ENCODE measurements at places on chromosomes 12 and 14.

GRCh38 chr12:52372216-52373154 lies 5.2 kb upstream of the KRT85 start:
- peaks cover 24% of the 10 kb centered on the region for H3K4me1 ChIP-seq
- H3K4me3 ChIP-seq: no peak overlapping the region
- peaks cover 18% of the 10 kb centered on the region for H3K27me3 ChIP-seq
- H3K36me3 ChIP-seq: peaks cover 2% of the 10 kb centered on the region
- DNase-seq: no peak

DNA sequence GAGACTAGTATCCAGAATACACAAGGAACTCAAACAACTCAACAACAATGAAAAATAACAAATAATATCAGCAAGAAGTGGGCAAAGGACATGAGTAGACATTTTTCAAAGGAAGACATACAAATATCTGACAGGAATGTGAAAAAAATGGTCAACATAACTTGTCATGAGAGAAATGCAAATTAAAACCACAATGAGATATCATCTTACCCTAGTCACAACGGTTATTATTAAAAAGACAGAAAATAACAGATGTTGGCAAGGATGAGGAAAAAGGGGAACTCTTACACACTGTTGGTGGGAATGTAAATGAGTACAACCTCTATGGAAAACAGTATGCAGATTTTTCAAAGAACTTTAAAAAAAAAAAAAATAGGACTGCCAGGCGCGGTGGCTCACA lies 20.4 kb downstream of the VWF start:
- H3K27ac ChIP-seq: no peak overlapping the region
- H3K4me3 ChIP-seq: no peak overlapping the region
- no peak for DNase-seq
- no peaks in the 10 kb centered on the region for H3K36me3 ChIP-seq

DNA sequence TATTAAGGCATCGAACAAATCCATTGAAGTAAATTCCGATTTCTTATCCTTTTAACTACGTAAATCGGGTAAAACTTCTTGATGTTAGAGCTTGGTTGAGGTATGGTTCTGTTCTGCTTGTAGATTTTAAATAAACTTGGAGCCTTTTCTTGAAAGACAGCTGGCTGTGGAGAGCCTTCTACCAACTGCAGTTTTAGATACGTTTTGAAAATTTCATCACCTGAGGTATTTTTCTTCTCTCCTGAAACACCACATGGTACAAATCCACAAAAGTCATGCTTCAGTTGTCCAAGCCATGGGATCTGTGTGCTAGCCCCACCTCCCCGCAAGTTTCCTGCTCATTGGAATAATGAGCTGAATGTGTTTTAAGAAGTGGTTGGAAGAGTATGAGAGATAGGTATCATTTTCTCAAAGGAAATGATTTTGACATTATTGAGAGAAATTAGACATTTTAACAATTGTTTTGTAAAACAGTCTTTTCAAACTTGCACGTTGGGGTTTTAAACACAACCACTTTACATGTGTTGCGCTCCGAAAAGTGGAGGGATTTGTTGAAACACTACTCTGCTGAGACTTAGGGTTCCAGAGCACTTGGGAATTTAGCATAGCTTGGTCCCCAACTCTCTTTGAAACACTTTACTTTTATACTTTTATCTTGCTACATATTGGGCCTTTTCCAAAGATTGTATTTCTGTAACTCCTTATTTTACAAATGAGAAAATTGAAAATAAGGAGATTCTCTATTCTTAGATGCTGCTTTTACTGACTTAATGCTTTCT lies 1.4 kb downstream of the PPM1A start:
- H3K4me3 ChIP-seq: peak overlapping the region; percentile 71
- H3K27me3 ChIP-seq: no peaks in the 10 kb centered on the region
- H3K27ac ChIP-seq: peak overlapping the region; percentile 56

DNA sequence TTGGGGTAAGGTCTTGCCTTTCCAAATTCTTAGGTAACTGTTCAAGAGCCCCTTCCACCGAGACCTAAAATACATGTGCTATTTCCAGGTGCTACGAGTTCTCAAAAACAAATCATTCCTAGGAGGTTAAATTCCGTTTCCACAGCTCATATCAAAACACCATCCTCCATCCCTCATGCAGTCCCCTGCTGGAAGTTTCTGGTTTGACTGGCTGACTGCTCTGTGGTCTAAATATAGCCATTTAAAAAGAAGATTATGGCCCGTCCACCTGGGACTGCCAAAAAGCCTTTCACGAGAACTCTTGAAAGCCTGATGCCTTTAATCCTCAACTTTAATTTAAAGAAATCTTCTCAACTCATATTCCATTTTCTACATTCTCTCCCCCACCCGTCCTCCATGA lies 201.5 kb upstream of the MYL2 start:
- no peak overlapping the region for H3K4me3 ChIP-seq
- no peaks in the 10 kb centered on the region for H3K36me3 ChIP-seq
- no peak for DNase-seq
- no peak overlapping the region for H3K27ac ChIP-seq

GRCh38 chr12:116708826-116709756 lies 28.8 kb downstream of the SPRING1 start:
- no peaks in the 10 kb centered on the region for H3K36me3 ChIP-seq
- peaks cover 14% of the 10 kb centered on the region for H3K4me1 ChIP-seq
- H3K27ac ChIP-seq: no peak overlapping the region
- H3K27me3 ChIP-seq: peaks cover 16% of the 10 kb centered on the region
- H3K4me3 ChIP-seq: peak overlapping the region; percentile 32
- no peak for DNase-seq

DNA sequence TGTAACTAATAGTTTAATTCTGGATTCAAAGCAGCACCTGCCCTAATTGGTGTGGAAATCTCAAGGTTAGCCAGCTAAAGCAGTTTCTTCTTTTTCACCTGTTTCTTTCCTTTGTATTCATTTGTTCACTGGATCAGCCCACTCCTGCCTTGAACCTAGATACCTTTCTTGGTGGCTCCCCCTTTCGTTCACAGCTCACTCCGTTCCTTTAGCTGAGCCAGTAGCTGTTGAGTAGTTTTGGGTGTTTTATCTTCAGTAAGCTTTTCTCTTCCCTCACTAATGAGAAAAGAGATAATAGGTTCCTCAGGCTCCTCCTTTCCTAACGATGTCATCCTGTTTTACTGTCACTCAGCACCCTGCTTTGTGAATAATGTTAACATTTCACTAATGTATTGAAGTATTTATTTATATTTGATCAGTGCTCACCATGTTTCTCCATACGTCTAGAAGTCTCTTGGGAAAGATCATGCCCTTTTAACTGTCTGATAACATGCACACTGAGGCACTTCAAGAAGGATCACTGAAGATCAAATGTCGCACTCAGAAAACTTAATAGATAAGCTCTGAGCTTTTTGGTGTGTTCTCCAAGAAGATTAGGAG lies 121.1 kb downstream of the TGFB3 start:
- no peak for DNase-seq
- peaks cover 3% of the 10 kb centered on the region for H3K36me3 ChIP-seq
- no peaks in the 10 kb centered on the region for H3K27me3 ChIP-seq
- H3K4me1 ChIP-seq: peaks cover 49% of the 10 kb centered on the region
- peak overlapping the region; percentile 64 for H3K27ac ChIP-seq

- peaks cover 22% of the 10 kb centered on the region for H3K36me3 ChIP-seq
- H3K4me1 ChIP-seq: no peaks in the 10 kb centered on the region
- H3K27me3 ChIP-seq: no peaks in the 10 kb centered on the region
- no peak for DNase-seq
Measured at GRCh38 chr14:45038865-45039264, 45.1 kb upstream of the PRPF39 start.

GRCh38 chr12:19804737-19805136 lies 365.4 kb downstream of the AEBP2 start:
- H3K4me3 ChIP-seq: no peak overlapping the region
- H3K36me3 ChIP-seq: no peaks in the 10 kb centered on the region
- H3K27ac ChIP-seq: no peak overlapping the region
- DNase-seq: no peak

- no peak overlapping the region for H3K27ac ChIP-seq
- H3K4me3 ChIP-seq: no peak overlapping the region
- H3K4me1 ChIP-seq: no peaks in the 10 kb centered on the region
Measured at GRCh38 chr12:112191201-112191600, 65.8 kb downstream of the TRAFD1 start.

DNA sequence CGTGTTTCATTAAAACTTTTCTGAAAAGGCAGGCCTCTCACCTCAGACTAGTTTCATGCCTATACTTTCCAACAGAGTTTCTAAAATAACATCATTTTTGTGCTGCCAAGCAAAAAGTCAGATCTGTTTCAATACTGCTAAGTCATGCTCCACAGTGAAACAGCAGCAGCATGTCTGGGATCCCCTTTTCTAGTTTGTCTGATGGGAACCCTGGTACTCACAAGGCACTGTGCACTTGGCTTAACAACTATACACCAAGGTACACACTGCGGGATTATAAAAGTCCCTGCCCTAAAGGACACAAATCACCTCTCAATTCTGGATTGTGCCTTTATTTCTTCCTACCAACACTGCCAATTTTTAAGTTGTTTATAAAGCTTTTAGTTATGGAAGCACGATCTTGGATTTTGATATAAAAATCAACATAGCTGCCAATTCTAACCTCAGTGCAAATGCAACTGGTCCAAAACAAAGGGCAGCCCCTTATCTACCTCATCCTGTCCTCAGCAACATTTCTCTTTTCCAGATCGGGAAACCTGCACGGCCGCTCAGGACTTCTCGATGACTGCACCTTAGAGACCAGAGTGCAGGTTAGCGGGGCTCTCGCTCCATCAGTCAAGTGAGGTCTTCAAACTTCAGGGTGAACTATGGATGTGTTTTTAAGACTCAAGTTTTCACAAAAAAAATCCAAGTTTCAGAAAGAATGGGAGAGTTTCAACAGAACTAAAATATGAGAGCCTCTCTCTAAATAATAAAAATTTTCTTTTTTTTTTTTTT lies 1.7 kb upstream of the EIF5 start:
- H3K27ac ChIP-seq: peak overlapping the region; percentile 79
- DNase-seq: peak; percentile 42
- peaks cover 31% of the 10 kb centered on the region for H3K4me1 ChIP-seq
- H3K27me3 ChIP-seq: no peaks in the 10 kb centered on the region

GRCh38 chr14:83483063-83483462 lies 1949.4 kb upstream of the SEL1L start:
- no peak for DNase-seq
- H3K27ac ChIP-seq: peak overlapping the region; percentile 6
- H3K4me3 ChIP-seq: no peak overlapping the region
- H3K36me3 ChIP-seq: peaks cover 2% of the 10 kb centered on the region
- H3K27me3 ChIP-seq: no peaks in the 10 kb centered on the region
- peaks cover 15% of the 10 kb centered on the region for H3K4me1 ChIP-seq

DNA sequence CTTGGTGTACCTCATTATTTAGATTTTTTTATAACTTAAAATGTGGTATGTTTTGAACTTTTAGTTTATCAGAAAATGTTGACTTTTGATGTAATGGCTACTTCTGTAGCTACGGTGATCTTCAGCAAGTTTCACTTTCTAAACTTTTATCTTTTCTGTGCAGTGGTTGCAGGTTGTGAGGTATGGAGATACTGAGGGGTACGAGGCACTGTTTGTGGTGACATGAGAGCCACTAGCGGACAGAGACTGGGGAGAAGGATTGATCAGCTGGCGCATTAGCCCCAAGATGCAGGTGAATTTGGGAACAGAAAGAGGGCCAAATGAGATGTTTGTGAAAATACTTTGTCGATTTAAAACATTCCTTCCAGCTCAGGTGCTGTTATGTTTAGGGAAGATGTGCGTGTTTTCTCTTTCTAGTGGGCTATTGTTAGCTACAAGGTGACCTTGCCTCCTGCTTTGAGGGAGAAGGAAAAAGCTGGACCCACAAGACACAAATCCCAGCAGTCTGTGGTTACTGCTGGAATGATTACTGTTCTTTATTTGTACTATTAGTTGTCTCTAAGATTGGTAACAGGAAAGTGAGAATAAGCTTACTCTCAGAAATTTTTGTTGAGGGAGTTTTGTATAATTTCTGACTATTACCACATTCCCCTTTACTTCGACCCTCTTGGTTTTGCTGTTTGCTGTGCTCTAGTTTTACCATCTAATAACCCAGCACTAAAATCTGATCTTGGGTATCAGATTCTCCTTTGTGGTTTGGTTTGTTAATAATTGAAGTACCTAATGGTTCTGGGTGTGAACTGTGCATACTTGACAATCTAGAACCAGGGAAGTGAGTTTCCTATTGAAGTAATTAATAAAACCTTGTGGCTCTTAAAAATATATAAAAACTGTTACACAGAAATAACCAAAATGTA lies 61.7 kb downstream of the FBXO34 start:
- no peaks in the 10 kb centered on the region for H3K27me3 ChIP-seq
- no peak overlapping the region for H3K4me3 ChIP-seq
- H3K4me1 ChIP-seq: peaks cover 61% of the 10 kb centered on the region
- H3K27ac ChIP-seq: peak overlapping the region; percentile 65

DNA sequence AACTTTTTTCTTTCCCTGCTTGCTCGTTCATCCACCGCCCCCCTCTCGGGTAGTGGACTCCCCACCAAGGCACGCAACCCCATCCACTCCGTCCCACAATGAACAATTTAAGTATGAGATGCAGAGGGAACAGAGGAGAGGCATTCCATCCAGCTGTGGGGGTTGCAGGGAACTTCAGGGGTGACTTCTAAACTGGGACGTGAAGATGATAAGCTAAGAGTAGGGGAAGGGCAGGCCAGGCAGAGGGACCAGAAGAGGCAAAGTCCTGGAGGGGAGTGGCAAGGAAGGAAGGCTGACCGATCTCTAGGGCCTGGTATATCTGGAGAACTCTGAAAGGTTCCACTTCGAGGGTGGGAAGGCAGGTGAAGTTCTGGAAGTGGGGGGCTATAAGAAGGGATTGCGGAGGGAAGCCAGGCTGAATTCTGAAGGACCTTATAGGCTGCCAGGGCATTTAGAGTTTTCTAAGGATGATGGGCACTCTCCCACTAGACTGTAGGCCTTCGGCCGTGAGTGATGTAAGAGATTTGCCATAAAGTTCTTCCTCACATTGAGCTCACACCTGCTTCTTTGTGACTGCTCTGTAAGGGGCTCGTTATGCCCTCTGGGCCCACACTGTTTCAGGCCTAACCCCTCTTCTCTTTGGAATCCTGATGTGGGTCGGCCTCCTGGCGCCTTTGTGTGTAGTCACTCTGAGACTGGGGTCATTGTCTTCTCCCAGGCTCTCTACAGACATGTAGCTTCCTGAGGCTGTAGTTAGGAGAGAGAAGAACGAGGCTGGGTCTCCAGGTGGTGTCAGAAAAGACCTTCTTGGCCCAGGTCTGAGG lies 12.1 kb downstream of the NFATC4 start:
- DNase-seq: no peak
- no peaks in the 10 kb centered on the region for H3K4me1 ChIP-seq
- no peak overlapping the region for H3K4me3 ChIP-seq
- H3K27me3 ChIP-seq: no peaks in the 10 kb centered on the region

DNA sequence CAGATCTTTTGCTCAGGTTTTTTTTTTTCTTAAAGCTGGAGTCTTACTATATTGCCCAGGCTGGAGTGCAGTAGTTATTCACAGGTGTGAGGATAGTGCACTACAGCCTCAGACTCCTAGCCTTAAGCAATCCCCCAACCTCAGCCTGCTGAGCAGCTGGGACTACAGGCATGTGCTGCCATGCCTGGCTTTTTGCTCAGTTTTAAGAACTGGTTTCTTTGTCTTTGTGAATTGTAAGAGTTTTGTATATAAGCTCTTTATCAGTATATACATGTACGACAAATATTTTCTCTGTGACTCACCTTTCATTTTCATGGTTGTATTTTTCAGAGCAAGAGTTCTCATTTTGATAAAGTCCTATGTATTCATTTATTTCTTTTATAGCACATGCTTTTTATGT lies 33.3 kb upstream of the C2CD5 start:
- H3K36me3 ChIP-seq: no peaks in the 10 kb centered on the region
- DNase-seq: no peak
- peaks cover 6% of the 10 kb centered on the region for H3K4me1 ChIP-seq
- H3K27ac ChIP-seq: no peak overlapping the region
- no peak overlapping the region for H3K4me3 ChIP-seq
